ENCODE measurements at places on chromosomes 3 and 15.

DNA sequence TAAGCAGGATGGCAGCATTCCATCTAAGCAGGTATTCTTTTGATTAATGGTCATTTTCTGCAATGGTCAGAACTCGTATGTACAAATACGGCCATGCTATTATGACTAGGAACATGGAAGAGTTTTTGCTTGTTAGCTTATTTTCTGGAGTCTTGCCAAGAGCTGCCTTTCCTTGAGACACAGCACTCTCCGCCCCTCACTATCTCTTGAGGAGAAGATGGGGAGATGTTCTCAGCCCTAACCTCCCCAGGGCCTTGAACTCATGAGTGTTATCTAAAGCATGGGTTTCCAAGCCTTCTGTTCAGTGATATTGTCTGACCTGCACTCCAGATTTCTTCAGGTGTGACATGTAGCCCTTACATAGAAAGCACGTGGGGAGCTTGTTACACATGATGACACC is 65.9 kb upstream of the ACTC1 start:
- DNase-seq = no peak

DNA sequence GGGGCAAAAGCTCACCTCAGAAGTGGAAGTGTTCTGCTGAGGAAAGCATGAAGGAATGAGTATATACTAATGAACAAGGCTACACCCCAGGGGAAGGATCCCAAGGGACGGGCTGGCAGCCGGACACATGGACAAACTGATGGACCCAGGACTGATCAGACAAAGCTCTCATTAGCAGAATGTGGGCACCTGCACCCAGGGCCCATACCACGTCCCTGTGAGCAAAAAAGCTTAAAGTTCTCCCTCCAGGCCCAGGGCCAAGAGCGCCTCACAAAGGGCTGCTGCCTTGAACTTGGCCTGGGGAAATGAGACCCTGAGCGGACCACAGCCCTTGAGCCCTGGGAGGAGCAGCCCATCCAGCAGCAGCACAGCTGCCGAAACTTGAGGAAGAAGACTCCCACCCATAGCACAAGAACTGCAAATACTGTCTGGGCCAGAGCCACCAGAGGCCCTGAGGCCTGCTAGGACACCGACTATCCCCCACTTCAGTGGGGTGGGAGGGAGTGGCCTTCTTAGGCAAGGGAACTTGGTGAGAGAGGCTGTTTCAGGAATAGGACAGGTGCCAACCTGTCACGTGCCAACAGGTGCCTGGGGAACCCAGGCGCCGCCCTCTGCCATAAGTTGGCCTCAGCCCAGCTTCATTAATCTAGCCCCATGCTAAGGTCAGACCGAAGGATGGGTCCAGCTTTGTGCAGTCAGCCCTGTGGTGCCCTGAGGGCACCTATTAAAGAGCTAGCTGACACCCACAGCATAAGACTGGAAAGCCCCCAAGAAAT is 2.3 kb upstream of the GMPPB start:
- no peak for DNase-seq

- DNase-seq = no peak
Measured at GRCh38 chr3:177618873-177619733, 421.8 kb upstream of the TBL1XR1 start.

DNA sequence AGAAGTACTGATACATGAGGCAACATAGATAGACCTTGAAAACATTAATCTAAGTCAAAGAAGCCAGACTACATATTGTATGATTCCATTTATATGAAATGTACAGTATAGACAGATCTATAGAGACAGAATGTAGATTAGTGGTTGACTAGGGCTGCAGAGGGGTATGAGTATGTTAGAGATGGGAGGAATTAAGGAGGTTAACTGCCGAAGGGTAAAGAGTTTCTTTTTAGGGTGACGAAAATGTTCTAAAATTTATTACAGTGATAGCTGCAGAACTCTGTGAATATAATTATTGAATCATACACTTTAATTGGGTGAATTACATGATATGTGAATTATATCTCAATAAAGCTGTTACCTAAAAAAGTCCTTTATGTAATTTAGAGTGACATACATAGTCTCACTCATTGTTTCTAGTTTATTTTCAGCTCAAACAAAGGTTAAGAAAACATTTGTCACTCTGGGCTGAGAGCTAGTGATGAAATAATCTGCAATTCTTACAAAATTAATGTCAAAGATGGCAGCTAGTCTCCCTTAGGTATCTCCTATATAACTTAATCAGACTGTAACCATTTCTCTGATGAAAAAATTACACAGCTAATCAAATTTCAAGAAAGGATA is 61.4 kb downstream of the DENND4A start:
- DNase-seq = no peak

DNA sequence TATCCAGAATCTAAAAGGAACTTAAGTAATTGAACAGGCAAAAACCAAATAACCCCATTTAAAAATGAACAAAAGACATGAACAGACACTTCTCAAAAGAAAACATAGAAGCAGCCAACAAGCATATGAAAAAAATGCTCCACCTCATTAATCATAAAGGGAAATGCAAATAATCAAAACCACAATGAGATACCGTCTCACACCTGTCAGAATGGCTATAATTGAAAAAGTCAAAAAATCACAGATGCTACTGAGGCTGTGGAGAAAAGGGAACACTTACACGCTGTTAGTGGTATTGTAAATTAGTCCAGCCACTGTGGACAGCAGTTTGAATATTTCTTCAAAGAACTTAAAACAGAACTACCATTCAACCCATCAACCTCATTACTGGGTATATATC is 220.7 kb downstream of the MEX3B start:
- no peak for DNase-seq

GRCh38 chr3:8964436-8965370 is 1.4 kb upstream of the RAD18 start:
- no peak for DNase-seq

All from brain pericyte (primary cell).